ENCODE measurements at places on chromosomes 4 and X. TPM values are rescaled to one million over a fixed set of nuclear protein-coding genes. Genes with fewer than 3 reads are reported as not detected.

DNA sequence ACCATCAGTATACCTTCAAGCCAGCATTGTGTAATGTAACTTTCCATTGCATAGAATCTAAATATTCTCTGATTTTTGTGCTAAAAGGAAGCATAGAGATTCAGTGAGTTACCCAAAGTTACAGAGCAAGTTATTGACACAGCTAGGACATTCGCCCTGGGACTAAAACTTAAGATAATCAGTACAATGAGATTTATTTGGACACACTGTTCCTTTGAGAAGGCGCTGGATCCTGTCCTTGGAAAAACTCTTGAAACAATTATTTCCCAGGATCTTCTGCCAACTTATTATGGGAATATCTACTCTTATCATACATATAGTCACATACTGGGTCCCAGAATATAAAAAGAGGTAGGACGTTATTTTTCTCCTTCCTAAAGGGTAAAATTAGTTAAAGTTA lies 392.0 kb downstream of the UBE2NL start:
- DNase-seq = no peak

GRCh38 chrX:31523884-31524536 lies 452.2 kb upstream of the FTHL17 start:
- DNase-seq = no peak

The SMIM31 gene
- not detected for total RNA-seq

GRCh38 chr4:6885953-6886557 lies 23.6 kb upstream of the TBC1D14 start:
- DNase-seq = no peak

DNA sequence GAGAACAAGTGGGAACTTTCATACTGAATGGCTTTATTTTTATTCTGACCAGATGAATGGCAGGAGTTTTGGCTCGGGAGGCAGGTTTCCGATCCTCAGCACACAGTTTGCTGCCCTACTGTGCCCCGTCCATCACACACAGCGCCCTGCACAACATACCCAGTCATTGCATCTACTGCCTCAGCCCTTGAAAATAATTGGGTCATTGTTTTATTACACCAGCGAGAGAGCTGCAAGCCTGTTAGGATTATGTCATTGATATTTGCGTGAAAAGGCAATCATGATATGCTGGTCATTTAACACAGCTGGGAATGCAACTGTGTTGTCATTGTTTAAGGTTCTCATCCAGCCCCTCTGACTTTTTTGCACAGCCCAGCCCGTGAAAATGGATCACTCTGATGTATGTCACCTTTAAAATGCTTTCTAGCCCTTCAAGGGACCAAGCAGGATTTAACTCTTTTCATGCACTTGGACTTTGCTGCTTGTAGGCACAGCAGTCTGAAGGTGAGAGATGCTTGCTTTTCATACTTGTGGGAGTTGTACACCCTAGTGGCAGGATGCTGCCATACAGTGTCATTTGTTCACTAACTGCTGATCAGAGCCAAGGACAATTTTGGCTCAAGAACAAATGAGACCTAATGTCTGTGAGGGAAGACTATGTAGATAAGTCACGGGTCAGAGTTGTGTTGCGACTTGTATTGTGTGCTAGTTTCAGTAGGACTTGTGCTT lies 62.3 kb downstream of the RTL9 start:
- no peak for DNase-seq

GRCh38 chrX:124098089-124098488 lies 136.6 kb downstream of the STAG2 start:
- DNase-seq = no peak

GRCh38 chr4:90160044-90160443 lies 32.9 kb downstream of the CCSER1 start:
- DNase-seq = no peak

Measured in activated CD8-positive, alpha-beta T cell treated with anti-CD3 and anti-CD28 coated beads, Interleukin-2, amount 10 ng/mL, durations not matched to agents 7 days and 5 days (primary cell).